ENCODE measurements at places on chromosomes 2 and 18.

GRCh38 chr2:195620501-195620900 lies 36.5 kb upstream of the SLC39A10 start:
- DNase-seq, result no peak

DNA sequence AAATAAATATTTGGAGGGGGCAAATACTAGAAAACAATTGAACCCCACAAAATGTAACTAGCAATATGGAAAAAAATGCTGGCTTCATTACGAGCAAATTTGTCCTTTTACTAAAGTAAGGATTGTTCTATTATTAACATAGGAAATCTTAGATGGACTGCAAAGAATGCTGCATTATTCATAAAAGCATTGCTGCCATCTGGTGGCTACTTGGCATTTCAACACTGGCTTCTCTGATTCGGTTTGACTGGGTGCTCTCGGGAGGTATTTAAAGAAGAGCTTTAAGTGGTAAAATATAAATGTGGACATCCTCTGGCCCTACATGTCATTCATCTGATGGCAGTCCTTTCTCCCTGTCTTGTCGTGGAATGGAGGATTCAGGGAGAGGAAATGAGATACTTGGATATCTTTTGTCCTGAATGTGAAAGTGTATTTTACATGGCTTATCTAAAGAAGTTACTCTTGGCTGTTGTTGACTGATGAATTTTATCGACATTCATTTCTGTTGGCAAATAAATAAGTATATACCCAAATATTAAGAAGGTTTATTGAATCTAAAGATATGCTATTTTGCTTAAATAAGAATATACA lies 130.2 kb downstream of the ARHGAP15 start:
- peak; percentile 47 for DNase-seq

DNA sequence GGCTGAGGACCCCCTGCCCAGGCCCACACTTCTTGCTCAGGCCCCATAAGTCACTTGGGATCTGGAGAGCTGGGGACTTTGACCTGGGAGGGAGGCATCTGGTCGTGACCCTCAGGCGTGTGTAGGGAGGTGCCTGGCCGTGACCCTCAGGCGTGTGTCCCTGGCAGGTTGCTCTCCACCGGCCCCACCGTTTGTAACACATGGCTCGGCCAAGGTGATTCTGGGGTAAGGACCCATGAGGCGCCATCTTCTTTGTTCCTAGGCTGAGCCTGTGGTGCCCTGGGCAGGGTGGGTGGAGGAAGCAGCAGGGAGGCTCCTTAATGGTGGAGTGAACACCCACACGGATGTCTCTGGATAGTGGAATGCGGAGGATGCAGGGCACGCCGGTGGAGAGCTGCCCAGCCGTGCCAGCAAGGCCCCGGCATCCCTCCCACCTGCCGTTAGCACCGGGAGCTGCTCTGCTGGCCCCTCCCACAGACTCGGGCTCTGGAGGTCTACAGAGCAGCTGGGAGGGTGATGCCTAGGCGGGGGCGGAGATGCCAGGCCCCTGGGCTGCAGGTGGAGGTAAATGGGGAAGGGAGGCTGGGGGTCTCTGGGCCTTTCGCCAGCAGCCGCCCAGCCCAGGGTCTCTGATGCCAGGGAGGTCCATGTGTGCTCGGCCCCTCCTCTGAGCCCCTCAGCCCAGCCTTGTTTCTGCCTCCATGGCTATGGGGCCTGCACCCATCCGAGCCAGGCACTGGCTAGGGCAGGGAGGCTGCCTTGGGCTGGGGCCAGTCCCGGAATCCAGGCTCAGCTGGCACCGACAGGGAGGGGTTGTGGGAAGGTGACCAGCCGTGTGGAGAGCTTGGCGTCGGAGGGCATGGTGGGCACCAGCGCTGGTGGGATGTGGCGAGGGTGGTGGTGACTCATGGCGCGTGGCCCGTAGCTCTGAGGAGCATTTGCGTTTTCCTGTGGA lies 1.1 kb upstream of the GAL3ST2 start:
- no peak for DNase-seq

DNA sequence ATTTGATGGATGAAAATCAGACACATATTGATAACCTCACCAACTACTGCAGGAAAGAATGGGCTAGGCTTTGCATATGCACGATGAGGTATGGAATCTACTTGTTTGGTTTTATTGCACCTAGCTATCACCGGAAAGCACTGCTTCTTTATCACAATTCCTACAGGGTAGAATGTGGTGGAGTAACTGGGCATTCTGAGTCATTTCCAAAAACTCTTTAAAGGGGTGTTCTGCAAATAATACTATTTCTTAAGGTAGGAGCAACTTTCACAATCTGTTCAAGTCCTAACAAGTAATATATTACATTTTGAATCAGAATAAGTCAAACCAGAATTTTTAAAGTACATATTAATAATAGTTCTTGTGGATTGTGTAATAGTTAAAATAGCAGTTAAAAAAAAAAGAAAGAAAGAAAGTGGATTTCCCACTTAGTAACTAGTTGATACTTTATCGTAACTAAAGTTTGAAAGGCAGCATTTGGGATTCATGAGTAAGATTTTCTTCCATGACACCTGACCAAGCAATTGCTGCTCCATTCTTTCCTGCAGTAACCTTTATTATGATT lies 40.5 kb downstream of the INO80C start:
- no peak for DNase-seq

- DNase-seq, result no peak
Observed at GRCh38 chr18:69948919-69949537, 1.4 kb upstream of the CD226 start.

- DNase-seq, result peak; percentile 64
Observed at GRCh38 chr2:64873472-64873924, 115.7 kb upstream of the SLC1A4 start.

GRCh38 chr2:26176279-26176615 lies 3.4 kb downstream of the GAREM2 start:
- DNase-seq, result no peak

GRCh38 chr2:215677481-215677880 lies 241.6 kb upstream of the FN1 start:
- no peak for DNase-seq

- no peak for DNase-seq
Observed at GRCh38 chr18:8307960-8308359, 301.3 kb upstream of the RAB12 start.

DNA sequence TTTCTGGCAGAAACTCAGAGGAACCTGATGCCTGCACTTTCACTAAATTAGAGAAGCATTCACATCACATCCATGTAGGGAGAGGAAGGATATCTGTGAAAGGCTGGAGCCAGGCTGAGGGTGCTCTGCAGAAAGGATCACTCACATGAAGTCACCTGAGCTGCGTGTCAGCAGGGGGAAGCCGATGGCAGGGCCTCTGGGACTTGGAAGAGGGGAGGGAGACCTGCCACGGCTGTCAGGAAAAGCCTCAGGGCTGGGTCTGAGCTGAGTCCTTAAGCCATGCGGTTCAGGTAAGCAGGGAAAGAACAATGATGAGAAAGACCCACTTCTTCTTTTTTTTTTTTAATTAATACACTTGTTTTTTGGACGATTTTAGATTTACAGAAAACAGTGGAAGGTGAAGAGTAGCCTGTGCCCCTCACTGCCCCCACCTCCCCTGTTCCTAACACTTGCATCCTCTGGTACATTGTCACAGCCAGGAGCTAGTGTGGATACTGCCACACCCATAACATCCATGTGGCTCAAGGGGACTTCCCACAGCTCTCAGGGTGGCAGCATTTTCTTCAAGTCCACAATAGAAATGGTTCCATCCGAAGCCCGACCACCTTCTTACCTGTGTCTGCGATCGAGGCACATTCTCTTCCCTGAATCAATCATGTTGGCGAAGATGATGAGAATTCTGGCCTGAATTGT lies 156.5 kb upstream of the TPO start:
- no peak for DNase-seq

All from effector memory CD4-positive, alpha-beta T cell (primary cell).